ENCODE measurements at places on chromosomes 4 and X.

- no peak for DNase-seq
Measured at GRCh38 chr4:165620913-165621312, 242.1 kb downstream of the CPE start.

GRCh38 chr4:41747230-41748055, 1.1 kb downstream of the PHOX2B start:
- DNase-seq = no peak

DNA sequence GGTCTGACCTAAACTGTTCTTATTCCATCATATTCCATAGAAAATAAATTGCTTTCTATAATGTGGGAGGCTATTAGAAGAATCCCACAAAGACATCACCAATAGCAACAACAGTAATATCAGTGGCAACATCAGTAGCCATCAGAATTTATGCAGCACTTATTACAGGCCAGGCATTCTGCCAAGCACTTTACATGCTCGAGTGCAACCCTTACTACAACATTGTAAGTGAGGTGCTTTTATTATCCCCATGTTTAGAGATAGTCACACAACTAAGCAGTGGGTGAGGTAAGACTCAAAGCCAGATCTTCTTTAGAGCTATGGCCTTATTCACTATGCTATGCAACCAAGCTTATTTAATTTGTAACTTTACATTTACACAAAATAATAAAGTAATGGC, 317.1 kb upstream of the BMP3 start:
- DNase-seq = no peak

DNA sequence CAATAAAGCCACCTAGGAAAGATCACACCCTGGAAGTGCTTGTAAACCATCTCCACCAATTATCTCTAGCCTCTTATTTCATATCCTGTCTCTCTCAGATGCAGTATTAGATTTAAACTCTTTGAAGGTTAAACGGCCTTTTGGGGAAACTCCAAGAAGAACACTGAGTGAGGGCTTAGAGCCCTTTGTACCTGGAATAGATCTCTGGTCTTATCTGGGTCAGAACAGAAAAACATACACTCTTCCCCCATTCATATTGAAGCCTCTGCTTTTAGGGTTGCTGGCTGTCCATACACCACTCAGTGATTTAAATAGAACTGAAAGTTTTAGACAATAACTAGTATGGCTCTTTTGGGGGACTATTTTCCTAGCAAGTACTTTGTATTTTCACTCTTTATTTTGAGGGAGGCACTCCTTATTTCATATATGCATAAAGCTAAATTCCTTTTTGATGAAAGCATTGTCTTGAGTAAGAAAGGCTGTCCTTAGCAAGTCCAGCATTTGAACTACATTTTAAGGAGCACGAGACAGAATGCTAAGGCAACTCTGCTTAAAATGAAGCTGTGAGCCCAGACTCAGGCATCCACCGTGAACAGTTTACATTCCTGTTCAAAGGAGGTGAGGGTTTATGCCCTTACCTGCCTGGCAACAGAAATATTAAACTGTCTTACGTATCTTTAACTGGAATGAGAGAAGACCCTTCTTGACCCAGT, 17.4 kb downstream of the YY2 start:
- no peak for DNase-seq

DNA sequence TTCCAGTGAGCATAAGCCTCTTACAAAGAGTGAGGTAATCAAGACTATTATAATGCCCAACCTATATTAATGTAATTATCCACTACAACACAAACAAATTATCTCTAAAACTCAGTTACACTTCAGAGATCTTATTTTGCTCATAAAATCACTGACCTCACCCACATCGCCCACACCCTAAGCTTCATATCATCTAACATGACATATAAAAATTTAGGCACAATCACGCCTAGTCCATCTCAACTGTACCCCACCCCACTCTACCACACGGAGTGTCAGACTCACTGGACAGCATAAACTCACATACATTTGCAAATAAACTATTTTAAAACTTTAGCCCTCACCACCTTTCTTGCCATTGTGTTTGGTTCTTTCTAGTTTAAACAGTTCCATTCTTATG, 252.4 kb downstream of the PCDH7 start:
- DNase-seq = no peak

DNA sequence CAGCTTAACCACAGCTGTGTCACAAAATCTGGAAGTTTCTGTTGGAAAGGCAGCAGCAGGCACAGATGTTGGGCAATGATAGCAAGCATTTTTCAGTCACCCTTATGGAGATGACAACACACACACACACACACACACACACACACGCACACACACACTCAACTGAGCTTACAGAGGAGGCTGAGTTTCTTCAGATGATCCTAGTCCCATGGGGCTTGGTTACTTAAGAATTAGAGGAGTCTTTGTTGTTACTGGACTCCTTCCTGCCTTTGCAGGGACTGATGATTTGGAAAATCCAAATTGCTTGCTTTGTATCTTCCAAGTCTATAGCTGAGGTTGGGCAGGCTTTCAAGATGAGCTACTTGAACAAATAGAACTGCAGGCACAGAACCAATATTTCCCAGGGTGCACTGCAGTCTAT, 740.1 kb upstream of the PITX2 start:
- no peak for DNase-seq

- DNase-seq = no peak
Measured at GRCh38 chr4:10403633-10404445, 53.4 kb downstream of the ZNF518B start.

DNA sequence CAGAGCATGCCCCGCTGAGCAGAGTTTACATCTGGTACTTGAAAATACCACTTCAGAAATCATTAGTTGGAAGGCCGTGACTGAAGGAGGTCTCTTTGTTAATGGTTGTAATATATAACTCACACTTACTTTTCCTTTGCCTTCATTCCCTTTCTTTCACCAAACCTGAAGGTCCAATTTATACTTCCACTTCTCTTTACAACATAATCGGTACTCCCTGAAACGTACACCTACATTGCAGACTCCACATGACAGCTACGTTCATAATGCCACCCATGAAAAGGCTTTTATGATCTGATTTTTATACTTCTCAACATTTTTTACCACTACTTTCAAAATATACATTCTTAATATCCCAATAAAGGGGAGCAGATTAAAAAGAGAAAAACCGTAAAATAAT, 298.7 kb downstream of the C4orf33 start:
- no peak for DNase-seq

DNA sequence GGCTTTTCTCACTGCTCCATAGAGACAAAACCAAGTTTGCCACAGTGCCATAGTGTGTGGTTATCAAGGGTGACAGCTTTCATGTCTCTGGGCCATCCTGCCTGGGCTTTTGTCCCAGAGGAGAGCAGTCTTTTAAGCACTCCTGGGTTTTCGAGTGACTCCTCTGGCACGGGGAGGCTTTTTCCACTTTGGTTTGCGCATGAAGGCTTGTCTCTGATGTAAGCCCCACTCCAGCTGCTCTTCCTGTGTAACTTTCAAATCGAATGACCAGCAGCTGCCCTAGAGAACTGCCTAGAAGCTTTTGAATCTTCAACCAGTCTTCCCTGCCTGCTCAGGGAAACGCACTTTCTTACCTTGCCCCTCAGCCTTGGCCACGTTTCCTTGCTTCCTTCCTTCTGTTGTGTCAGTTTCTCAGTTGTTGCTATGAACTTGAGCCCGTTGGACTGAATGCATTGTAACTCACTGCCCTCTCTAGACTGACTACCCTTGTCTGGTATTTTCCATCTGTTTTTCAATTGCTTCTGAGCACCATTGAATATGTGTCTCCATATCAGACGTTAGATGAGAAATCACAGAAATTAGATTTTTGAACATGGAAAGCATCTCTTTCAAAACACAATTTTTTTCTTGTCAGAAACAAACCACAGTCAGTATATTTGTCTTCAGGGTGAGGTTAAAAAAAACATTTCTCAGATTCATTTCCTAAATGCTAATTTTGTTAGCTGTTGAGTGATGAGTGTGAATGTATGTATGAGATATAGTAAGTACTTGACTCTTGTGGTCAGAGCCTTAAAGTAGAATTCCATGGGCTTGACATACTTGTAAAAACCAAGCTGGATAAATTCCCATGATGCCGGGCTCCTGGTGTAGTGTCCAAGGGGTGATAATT, 45.3 kb downstream of the SLC9A6 start:
- DNase-seq = no peak

GRCh38 chrX:4936315-4936714, 1222.9 kb upstream of the PRKX start:
- DNase-seq = no peak

DNA sequence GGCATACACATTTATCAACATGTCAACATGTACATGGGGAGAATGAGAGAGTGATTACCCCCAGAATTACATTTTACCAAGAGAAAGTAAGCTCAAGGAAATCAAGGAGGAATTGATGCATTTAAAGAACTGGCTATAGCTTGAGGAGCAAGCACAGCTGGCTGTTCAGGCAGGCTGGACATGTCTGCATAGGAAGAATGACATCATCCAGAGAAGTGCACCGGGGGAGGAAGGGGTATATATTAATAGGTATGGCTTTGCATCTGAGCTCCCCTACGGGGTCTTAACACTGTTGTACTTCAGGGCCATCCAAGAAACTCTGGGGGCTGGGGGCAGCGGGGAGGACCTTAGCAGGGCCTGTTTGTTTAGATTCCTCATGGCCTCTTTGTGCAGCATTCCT, 222.4 kb upstream of the VCX start:
- no peak for DNase-seq

- DNase-seq = no peak
Measured at GRCh38 chr4:89820010-89820409, 17.0 kb downstream of the SNCA start.

Data from AG04450 (cell line).